T-helper 17 cell (primary cell): ENCODE measurements at places on chromosomes 2 and 18.

DNA sequence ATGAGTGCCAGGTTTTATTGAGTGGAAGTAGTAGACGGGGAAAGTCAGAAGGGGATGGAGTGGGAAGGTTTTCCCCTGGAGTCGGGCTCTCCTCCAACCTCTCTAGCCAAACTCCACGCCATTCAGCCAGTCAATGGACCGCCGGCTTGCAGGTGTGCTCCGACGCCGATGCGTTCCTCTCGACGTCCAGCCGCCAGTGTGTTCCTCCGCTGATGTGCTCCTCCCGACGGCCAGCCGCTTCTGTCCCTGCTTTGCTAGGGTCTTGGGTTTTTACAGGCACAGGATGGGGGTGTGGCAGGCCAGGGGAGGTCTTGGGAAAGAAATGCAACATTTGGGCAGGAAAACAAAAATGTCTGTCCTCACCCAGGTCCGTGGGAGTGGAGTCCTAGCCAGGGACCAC, 94.3 kb upstream of the TEX51 start:
- no peak for DNase-seq

DNA sequence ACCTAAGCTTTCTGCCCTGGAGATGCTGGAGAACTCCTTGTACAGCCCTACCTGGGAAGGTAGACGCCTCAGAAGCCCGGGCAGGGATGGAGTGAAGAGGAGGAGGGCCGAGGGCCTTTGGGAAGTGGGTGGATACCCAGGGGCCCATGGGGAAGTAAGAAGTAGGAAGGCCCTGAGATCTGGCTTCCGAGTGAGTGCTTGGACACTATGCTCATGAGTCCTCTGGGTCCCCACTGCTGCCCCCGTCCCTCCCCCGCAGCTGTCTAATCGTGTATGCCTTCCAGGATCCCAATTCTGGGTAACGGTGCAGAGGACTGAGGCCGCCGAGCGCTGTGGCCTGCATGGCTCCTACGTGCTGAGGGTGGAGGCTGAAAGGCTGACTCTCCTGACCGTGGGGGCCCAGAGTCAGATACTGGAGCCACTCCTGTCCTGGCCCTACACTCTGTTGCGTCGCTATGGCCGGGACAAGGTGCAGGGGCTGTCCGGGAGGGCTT, 1.1 kb downstream of the DOK1 start:
- no peak for DNase-seq

- DNase-seq, result no peak
Observed at GRCh38 chr2:196989496-196989895, 63.0 kb upstream of the PGAP1 start.

DNA sequence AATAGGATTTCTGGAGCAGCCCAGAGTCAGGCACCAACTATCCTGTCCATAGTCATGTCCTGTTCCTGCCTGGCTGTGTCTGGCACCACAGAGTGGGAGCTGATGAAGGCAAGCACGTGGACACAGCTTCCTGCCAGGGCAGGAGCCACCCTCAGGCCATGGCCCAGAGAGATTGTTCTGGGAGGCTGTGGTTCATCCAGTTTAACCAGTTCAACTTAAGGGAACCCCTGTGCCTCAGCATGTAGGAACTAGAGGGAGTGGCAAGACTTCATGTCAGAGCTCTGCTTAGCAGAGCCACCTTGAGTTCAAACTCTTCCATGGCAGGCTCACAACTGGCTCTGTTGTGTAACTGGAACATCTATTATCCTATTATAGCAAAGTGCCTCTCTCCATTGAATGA, 73.2 kb upstream of the NCKAP5 start:
- DNase-seq, result no peak

DNA sequence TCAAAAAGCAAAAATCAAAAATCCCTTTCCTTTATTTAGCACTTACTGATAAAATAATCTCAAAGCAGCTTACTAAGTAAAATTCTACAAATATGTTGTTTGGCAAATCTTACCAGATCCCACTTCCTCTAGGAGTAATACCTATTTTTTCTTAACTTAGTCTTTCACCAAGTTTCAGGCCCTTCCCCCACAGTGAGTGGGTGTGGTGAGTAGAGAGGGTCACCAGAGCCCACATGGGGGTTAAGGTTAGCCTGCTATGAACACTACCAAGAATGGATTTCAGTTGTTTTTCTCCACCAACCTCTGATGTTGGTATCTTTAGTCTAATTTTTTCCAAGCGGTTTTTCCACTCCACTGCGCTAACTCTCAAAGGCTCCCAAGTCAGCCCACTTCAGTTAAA, 23.2 kb downstream of the PIAS2 start:
- DNase-seq, result no peak

GRCh38 chr2:74019516-74019915, 34.8 kb downstream of the TET3 start:
- DNase-seq, result no peak

DNA sequence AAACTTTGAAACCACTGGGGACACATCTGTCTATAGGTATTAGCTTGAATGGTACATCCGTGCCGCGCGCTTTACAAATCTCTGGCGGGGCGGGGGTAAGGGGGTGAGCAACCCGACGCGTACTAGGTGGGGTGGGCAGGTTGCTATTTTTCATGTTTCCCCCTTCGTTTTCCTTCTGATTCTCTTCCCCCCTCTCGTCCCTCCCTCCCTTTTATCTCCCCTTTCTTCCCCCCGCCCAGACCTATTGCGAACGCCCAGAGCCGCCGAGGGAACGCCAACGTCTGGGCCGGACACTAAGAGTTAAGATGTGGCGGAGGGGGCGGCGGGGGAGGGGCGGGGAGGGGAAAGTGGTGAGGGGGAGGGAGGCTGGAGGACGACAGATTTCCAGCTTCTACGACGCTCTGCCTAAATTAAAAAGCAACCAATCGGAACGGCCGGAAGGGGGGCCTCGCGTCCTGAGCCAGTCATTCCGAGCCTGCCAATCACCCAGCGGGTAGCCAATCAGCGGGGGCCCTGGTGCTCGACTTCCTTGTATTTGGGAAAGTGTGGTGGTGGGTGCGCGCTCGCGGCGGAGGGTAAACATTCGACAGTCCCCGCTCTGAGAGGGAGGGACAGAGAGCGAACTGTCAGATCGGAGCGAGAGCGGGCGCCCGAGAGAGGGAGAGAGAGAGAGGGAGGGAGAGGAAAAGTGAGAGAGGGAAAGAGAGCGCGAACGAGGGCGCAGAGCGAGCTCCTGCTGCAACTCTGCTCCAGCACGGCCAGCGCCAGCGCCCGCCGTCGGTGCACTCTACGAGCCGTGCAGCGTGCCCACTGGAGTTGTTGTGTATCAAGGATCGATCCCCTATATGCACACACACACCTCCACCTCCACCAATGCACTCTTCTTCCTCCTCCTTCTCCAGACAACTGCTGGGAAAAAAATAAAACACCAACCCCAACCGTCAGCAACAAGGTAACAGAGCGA, at the start of gene POU3F3:
Gene POU3F3, plus strand, starts transcription at position 582 of the 964 bp plus-strand sequence. CDS start 1,396 bp downstream, outside the sequence.
- DNase-seq, result no peak

DNA sequence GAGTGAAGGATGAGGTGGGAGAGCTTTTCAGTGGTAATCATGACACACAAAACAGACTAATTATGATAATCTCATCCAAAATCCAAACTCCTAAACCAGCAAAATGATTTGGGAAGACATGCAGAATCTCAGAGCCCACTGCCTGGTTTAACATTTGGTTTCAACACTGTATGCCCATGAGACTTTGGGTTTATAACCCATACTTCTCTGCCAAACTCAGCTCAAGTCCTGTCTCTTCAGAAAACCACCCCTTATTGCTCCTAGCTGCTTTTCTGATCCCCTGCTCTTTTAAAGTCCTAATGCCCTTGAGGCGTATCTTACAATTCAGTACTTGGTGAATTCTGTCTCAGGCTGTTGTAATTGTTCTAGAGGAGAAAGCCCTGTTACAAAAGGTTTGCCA, 593.0 kb upstream of the ID2 start:
- DNase-seq, result no peak

DNA sequence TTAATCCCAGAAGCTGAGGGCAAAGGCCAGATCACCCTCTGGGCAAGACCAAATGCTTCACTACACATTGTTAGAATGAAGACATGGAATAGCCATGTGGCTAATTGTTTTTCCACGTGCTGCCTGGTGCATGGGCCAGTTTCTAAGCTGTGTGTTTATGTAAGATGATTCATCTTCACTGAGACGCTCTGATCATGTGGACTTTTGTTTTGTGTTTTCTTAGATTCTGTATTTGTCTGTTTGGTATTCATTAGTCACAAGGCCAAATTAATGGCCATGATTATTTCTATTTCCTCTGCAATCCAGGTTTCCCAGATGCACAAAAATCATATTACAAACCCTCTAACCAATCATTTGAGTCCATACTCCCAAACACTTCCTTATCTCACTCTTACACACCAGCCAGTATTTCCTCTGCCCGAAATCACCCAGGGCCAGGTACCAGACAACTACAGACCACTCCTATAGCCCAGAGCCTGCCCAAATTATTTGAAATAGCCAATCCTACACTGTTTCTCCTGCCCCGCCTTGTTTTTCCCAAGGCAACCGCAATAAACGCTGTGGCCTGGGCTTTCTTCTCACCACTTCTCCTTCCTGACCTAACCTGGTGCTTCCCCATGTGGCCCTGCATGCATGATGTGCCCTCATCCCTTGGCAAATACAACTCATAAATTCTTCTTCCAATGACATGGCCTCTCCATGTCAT, 94.2 kb upstream of the SP3 start:
- no peak for DNase-seq

GRCh38 chr2:205712508-205712907, 30.2 kb downstream of the NRP2 start:
- no peak for DNase-seq

- DNase-seq, result no peak
Observed at GRCh38 chr2:210553373-210553772, 3.0 kb upstream of the CPS1 start.

GRCh38 chr18:56627991-56628390, 10.4 kb downstream of the TXNL1 start:
- DNase-seq, result no peak
